ENCODE measurements at places on chromosomes 2 and 18.

GRCh38 chr18:393574-393957 lies 106.9 kb downstream of the COLEC12 start:
- no peak for DNase-seq

DNA sequence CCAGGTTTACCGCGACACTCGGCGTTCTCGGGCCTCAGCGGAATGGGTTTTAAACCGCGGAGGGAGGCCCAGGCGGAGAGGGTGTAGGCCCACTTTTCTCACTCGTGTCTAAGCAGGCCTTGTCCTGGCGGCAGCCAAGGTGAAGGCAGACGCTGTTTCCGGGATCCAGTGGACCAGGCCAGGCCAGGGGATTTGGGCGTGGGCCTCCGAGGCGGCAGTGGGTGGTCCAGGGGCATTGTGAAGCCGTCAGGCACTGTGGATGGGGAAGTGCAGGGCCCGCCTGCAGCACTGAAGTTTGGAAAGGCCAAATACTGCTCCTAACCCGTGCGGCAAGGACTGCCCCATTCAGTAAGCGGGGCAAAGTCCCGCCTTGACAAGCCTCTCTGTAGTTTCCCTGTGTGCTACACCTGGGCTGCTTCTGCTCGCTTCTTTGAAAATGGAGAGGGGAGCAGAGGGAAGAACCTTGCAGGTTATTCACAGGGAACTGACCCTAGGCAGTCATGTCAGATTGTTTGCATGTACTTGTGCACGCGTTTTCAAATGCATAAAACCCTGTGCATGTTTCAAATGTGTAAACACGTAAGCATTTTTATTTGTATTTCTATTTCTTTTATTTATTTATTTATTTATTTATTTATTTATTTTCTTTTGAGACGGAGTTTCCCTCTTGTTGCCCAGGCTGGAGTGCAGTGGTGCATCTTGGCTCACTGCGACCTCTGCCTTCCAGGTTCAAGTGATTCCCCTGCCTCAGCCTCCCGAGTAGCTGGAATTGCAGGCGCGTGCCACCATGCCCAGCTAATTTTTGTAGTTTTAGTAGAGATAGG lies 7.5 kb upstream of the DLX2 start:
- DNase-seq = peak; percentile 56

DNA sequence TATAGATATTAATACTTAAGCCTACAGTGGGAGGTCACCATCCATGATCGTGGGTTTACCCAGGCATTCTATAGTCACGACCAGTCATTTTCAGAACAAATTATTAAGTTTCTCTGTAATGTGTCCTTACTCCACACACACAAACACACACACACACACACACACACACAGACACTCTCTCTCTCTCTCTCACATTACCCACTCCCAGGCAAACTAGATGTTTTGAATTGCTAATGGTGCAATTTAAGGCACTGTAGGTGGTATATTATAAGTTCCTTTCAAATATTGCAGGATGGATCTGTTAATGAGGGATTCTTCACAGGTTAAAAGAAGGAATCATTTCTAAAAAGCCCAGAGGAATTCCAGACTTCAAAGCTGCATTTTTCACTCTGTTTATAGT lies 657.8 kb downstream of the MBD2 start:
- peak; percentile 44 for DNase-seq

- peak; percentile 81 for DNase-seq
These were observed 106.4 kb upstream of the CCDC85A start for GRCh38 chr2:56077359-56077915.

GRCh38 chr2:95377216-95378123 lies 25.0 kb upstream of the FAHD2A start:
- DNase-seq = no peak

DNA sequence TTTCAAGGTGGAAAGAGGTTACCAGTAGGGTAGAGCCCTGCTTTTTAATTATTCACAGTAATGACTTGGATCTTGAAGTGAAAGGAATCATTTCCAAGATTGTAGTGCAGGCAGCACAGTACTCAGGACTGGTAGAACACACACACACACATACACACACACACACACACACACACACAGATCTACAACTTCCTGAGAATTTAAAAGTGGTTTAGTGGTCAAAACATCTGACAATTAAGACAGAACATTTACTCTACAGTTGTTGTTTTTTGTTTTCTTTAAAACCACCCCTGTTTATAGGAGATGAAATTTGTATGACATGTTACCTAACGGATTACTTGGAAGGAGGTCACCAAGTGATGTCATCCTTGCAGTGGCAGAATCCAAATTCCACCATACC lies 146.7 kb upstream of the VRK2 start:
- DNase-seq = no peak

All from GM23338 (cell line).